ENCODE measurements at places on chromosomes 6 and 20.

GRCh38 chr6:89433252-89434149, 549 bp downstream of the ANKRD6 start:
- peak; percentile 7 for DNase-seq

DNA sequence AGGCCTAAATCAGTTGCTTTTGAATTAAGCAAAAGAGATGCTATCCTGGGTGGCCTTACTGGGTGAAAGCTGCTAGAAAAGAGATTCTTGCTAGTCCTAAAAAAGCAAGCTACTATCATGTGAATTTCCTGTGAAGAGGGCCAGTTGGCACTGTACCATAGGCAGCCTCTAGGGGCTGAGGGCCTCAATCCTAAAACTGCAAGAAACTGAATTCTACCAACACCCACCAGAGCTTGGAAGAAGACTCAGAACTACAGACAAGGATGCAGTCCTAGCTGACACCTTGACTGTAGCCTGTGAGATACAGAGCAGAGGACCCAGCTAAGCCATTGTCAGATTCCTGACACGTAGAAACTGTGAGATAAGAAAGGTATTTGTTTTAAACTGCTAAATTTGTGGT, 24.5 kb downstream of the CLIC5 start:
- DNase-seq, result no peak

- peak; percentile 60 for DNase-seq
Measured at GRCh38 chr6:41560431-41561192, 14.4 kb downstream of the FOXP4 start.

GRCh38 chr20:61045876-61046585, 206.0 kb upstream of the CDH4 start:
- no peak for DNase-seq

DNA sequence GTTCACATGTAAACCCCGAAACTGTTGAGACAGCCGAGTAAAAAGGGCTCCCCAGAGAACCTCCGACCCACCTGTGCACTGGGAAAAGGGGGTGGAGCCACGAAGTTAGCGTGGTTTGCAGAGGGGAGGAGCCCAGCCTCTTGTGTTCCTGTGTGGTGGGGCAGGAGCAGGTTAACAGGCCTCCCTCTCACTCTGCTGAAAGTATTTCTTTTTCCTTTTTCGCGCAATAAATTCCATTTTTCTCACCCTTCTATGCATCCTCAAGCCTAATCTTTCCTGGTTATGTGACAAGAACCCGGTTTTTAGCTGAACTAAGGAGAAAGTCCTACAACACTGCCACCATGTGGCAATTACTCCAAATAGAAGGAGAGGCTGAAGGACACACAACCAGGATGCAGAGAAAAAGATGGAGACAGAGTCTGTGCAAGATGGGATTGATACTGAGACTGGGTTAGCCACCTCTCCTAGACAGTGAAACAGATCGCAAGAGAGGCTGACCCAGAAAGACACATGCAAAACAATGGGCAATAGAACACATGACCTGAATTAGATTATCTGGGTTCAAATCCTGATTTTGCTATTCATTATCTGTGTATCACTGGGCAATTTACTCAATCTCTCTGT, 168.7 kb upstream of the PRSS16 start:
- no peak for DNase-seq

DNA sequence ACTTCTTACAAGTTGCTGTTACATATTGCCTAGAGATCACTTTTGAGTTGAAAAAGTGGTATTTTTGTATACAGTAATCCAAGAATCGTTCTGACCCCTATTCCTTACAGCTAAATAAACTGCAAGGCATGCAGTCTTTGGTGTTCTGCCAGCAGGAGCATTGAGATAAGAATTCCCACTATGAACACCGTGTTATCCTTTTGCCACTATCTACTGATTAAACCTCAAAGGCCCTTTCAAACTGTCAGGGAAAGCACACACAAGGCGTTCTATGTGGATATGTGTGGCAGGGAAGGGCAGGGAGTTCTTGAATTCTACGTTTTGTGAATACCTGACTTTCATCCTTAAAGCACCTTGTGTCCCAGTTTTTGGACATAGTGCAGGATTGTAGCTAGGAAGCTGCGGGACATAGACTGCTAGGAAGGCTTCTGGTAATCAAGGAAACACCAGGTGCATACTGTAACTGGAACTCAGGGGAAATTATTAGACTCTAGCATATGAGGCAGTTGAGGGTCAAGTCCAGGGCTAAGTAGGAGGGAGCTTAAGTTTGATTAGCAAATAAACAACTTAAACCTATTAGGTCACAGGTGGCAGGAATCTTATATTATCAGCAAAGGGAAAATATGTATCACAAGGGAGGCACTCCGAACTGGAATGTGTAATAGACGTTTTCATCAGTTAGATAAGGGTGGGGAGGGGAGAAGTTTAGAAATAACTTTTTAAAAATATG, 506.6 kb downstream of the RNF144B start:
- DNase-seq, result no peak

DNA sequence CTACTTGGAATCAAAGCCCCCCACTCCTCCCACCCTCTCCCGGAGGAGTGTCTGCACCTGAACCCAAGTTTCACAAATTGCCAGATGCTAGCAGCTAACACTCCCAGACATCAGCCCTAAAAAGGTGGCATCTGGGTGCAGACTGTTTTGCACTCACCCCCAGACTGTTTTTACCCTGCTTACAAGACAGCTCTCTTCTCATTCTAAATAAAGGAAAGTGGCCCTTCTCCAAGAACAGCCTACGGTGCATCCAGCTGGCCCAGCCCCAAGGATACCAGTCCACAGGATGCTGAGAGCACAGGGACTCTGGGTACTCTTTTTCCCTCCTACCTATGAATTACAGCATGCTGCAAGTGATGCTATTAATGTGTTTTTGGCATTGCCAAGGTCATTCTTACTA, 842.0 kb upstream of the FLRT3 start:
- no peak for DNase-seq

DNA sequence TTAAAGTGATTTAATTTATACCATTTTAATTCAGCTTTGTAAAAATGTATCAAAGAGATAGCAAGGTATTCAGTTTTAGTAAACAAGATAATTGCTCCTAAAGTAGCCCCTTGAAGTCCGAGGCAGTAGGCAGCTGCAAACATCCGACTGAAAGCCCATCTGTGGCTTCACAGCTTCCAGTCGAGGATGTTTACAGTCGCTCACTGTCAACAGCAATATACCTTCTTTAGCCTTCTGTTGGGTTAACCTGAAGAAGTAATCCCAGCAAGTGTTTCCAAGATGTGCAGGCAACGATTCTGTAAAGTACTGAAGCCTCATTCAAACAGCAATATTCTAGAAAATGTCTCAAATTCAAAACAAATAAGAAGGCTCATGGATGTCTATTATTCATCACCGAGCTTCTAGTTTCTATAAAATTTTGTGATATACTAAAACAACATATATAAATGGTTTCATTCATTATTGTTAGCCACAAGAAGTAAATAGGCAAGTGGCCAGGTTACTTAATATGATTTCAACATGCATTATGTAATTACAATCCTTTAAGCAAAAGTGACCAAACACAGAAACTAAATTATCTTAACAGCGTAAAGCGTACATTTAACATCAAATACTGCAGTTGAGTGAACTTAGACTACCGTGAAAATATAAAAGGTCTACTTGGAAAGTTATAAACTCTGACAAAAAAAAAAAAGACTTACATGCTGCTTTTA, 115.0 kb downstream of the OGFRL1 start:
- DNase-seq, result no peak

- no peak for DNase-seq
Measured at GRCh38 chr6:168937054-168937453, 316.6 kb downstream of the THBS2 start.

DNA sequence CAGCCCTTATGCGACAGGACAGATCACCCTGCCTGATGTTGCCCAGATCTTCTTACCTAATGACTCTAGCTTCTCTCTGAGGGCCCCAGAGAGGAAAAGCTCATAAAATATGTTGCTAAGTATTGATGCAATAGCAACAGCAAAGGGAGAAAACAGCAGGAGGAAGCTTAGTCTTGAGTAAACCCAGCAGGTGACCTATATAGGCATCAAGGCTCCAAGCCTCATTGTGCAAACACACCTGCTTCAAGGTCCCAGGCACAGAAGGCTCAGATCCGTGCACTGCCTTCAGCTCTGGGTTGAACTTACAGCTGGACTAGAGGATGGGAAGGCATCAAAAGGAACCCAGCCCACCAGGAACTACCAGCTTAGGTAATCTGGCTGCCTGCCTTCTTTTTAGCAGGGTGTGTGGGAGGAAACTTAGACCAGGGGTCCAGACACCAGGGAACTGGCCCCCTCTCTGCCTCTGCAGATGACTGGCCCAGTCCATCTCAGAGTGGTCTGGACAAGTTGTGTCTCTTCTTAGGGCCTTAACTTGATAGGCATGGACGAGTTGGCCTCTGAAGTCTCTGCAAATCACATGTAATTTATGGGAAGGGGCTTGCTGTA, 34.4 kb downstream of the TGM3 start:
- no peak for DNase-seq

GRCh38 chr6:138393871-138394783, 9.9 kb upstream of the HEBP2 start:
- no peak for DNase-seq

GRCh38 chr6:14964556-14965270, 281.2 kb upstream of the JARID2 start:
- no peak for DNase-seq

GRCh38 chr6:2171728-2172127, 73.7 kb downstream of the GMDS start:
- no peak for DNase-seq

- no peak for DNase-seq
Measured at GRCh38 chr6:113120582-113121285, 736.4 kb upstream of the MARCKS start.

DNA sequence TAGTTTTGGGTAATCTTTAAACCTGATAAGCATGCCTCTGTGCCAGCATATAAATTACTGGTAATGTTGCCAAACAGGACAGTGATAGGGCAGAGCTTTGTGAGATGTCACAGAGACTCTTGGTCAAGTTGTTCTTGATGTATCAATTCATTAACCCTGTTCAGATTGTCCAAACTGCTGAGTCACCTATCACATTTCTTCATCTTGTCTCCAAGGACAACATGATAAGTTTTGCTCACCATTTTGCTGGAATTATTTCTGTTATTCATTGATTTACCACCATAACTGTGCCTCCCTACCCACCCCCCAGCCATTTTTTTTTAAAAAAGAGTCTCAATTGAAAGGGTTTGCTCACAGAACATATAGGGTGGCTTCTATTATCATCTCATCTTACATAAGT, 19.5 kb upstream of the GMNN start:
- DNase-seq, result no peak

- DNase-seq, result no peak
Measured at GRCh38 chr20:62299666-62300236, 3.0 kb upstream of the ADRM1 start.

- no peak for DNase-seq
Measured at GRCh38 chr6:34358389-34358905, 34.0 kb downstream of the NUDT3 start.
